ENCODE measurements at places on chromosomes 1 and 21.

- no peak for DNase-seq
These were observed 138.8 kb downstream of the GIPC2 start for GRCh38 chr1:78184460-78185072.

DNA sequence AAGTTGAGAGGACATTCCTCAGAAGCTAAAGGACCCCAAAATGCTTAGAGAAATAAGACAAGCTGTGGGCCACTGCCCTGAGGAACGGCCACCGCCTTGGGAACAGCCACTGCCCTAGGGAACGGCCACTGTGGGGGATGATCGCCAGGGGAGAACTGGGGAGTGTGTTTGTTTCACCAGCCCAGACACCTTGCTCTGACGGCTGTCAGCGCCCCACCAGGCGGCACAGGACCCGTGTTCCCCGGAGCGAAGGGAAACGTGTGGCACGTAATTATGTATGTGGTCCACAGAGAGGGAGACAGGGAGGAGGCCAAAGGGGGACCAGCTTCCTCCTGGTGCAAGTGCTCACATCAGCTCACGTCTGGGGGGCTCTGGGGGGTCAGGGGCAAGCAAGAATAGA is 45.8 kb upstream of the RIPK4 start:
- DNase-seq, result no peak

- no peak for DNase-seq
These were observed 341.3 kb downstream of the USP25 start for GRCh38 chr21:16071092-16071491.

DNA sequence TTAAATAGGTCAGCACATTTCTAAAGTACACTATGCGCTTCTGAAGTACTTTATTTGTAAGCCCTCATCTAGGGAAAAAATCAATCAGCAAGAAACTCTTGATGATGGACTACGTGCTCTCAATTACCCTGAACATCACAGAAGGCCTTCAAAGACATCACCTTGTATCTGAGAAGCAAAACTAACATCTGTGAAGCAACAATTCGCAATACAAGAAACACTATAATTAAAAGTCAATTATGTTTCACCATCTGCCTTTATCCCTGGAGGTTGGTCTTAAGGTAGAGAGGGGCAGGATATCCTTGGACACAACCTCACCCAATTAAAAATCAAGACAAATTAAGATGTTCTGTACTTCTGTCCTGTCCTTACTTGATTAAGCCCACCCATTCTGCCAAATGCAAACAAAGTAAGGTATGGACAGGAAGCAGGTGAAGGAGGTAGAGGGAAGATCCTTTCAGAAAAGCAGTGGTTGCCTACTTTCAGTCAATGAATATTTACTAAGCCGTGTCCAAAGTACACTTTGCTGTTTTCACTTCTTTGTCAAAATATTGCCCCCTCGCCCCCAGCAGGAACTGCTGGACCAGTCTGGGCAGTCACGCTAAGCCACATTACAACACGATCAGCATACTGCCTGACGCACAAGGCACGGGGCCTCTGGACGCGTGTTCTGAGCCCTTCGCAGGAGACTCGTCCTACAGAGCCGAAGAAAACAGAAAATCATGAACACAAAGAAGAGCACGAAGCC is 887 bp downstream of the SLC19A2 start:
- DNase-seq, result peak; percentile 32

DNA sequence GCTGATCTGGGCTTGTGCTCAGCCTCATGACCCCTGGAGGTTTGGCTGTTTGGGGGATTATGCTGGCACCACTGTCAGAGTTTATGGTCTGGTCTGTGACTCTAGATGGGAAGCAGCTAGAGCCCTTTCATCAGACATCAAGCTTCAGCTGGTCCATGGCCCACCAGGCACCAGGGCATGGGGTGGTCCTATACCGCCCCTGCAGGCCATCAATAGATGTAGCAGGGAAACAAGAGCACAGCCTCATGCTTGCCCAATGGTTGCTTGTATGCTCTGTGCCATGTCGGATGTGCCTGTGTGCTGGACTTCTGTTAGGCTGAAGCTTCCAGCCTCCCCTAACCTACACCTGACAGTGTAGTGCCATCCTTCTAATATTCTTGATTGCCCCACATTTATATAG is 71.1 kb upstream of the CD34 start:
- DNase-seq, result peak; percentile 36

DNA sequence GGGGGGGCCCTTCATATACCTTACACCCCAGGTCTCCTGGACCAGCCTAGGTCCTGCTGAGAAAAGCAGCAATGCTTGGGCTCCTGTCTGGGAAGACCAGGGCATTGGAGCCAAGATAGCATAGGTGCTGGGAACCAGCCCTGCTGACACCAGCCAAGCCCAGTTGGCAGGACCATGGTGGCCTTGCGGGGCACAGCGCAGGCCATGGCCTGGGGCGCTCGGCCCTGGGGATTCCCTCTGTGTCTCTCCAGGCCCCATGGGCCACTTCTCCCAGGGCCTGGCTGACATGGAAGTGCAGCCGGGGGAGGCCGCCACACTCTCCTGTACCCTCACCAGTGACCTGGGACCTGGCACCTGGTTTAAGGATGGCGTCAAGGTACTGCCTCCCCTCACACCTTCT is 23.3 kb downstream of the IGFN1 start:
- DNase-seq, result no peak

GRCh38 chr21:37763298-37763697 is 153.0 kb downstream of the KCNJ6 start:
- no peak for DNase-seq

DNA sequence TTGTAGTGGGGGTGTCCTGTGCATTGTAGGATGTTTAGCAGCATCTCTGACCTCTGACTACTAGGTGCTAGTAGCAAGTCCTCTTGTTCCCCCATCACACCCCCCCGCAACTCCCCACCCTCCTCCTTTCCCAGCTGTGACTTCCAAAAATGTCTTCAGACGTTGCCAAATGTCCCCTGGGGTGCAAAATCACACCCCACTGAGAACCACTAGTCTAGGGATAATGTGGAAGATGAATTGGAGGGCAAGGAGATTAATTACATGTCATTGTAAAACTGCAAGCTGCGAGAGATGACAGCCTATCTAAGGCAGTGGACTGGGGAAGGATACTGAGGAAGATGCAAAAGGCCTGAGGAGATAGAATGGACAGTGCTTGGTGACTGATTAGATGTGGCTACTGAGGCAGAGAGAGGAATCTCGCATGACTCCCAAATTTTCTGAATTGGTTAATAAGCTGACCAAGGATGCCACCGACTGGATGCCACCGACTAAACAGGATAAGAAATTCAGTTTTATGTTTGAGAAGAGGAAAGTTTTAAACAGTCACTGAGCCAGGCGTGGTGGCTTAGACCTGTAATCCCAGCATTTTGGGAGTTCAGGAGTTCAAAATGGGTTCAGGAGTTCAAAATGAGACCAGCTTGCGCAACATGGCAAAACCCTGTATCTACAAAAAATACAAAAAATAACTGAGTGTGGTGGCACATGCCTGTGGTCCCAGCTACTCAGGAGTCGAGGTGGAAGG is 3.1 kb upstream of the JAK1 start:
- no peak for DNase-seq

DNA sequence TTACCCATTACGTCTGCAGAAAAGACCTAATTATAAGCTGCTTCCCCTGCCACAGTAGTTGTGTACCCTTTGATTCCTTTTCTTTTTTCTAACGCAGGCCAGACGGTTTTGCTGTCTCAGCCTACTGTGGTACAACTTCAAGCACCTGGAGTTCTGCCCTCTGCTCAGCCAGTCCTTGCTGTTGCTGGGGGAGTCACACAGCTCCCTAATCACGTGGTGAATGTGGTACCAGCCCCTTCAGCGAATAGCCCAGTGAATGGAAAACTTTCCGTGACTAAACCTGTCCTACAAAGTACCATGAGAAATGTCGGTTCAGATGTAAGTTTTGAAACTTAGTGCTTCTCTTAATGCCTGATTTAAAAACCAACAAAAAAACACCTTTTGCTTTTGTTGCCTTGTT is 35.8 kb downstream of the ATF6 start:
- no peak for DNase-seq

- peak; percentile 83 for DNase-seq
These were observed 26.1 kb downstream of the GPR3 start for GRCh38 chr1:27418326-27419185.

DNA sequence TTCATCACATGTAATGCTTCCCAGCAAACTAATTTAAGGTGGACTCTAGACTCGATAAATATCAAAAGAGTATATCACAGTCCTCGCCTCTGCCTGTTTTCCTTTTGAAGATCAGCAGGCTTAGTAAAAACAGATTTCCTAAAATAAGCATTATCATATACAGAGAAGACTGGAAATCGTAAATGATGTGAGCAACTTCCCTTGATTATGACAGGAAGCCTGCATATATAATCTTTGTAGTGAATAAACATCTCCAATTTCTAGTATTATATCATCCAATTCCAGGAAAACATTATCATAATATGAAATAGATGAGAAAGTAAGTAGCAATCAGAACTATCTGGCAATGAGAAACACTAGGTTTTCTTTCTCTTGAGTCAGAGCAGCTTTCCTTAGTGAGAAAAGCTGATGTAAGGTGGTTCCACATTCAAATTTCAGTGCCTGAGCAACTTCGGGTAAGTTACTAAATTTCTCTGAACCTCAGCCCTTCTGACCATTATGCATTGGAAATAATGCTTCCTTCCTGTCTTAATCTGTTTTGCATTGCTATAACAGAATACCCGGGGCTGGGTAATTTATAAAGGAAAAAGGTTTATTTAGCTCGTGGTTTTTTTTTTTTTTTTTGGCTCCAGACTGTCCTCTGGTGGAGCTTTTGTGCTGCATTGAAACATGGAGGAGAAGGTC is 12.6 kb upstream of the POU2F1 start:
- no peak for DNase-seq

- no peak for DNase-seq
These were observed 173.6 kb downstream of the COP1 start for GRCh38 chr1:176033474-176033873.

DNA sequence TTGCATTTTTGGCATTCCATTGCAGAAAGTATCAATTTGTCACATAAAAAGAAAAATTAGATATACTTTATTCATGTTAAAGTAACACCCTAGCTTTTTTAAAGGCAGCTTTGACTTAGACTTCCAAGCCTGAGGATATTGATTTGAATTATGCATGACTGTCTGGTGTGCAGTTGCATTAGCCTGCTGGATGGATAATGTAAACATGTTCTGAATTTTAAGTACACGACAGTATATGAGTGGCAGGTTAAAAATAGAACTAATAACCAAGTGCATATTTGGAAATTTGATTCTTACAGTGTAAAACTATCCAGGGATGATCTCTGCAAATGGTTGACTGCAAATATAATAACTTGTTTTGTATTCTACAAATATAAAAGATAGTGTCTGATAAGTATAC is 124.0 kb downstream of the SYT14 start:
- DNase-seq, result no peak

- DNase-seq, result no peak
These were observed 1.2 kb downstream of the S100A10 start for GRCh38 chr1:151992303-151993083.

- DNase-seq, result no peak
These were observed 47.2 kb upstream of the PAX7 start for GRCh38 chr1:18583326-18583941.

DNA sequence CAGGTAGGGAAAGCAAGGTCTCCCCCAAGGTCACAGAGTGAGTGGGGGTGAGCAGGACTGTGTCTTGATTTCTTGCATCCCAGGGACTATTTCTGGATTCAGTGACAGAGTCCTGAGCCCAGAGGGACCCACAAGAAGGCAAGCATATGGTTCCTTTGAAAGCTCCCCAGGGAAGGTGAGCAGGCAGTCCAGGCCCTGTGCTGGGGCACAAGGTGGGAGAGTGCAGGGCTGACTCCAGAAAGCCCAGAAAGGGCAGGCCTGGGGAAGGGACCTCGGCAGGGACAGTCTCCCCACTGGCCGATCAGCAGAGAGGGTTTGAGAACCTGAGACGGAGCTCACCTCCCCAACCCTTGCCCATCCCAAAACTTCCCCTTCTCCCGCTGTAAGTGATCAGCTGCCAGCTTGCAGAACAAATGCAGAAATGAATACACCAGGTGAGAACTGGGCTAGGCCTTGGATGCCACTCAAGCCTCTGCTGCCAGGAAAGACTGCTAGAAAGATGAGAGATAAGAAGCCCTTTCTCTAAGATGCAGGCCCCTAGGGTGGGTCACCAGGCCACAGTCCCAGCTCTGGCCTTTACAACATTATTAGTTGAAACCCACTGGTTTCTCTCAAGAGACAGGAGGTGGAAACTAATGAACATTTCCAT is 121.0 kb downstream of the GLIS1 start:
- DNase-seq, result no peak

- no peak for DNase-seq
These were observed 2.9 kb upstream of the SYT2 start for GRCh38 chr1:202713110-202713509.

DNA sequence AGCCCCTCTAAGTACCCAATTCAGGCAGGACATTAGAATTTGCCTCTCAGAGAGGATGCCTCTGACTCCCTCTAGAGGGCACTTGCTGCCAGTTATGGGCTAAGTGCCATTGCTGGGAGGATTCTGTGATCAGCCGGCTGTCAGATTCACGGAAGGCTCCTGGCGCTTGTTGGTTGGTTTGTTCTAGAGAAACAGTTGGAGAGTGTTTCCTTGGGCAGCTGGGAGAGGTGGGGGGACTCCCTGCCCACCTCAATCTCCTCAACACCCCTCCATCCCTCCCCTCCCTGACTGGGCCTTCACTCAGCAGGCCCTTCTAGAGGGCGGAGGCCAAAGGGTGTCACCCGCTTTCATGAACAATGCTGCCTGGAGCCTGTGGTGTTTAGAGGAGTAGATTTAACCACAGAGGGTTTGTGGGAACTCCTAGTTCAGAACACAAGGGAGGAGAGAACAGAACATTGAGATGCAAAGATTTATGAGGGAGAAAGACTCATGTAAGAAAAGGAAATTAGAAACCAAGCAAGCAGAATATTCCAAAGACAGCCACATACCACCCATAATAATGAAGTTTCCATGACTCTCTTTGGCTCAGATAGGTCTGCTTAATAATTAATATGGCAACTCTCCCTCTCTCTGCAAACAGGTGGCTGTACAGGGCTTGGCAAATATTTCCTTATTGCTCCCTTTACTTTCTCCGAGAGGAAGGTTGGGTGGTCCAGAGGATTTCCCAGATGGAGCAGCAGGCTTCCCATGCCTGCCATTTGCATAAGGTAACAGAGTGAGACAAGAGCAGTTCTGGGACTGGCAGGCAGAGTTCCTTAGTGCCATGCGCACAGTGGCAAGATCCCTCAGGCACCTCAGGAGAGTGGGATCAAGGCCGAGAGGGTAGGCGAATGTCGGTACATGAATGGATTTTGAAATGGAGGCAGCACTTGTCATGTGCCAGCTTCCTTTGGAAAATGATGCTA is 30.0 kb upstream of the ACP6 start:
- DNase-seq, result peak; percentile 59

GRCh38 chr1:89690595-89690994 is 57.7 kb downstream of the LRRC8C start:
- DNase-seq, result no peak

GRCh38 chr1:34125721-34126380 is 39.2 kb downstream of the CSMD2 start:
- DNase-seq, result no peak

Data from GM10248 (cell line).